H1 (cell line): ENCODE measurements at places on chromosomes 11 and 22.
A peak's percentile ranks its signal among the peaks of the same experiment; 100 is the strongest.

GRCh38 chr11:36065436-36065835 lies 121.6 kb downstream of the LDLRAD3 start:
- DNase-seq = no peak
- H3K27ac ChIP-seq = no peak overlapping the region
- H3K4me1 ChIP-seq = peaks cover 3% of the 10 kb centered on the region; the same call in 1 of the 2 replicates
- no peak overlapping the region for H3K4me3 ChIP-seq

DNA sequence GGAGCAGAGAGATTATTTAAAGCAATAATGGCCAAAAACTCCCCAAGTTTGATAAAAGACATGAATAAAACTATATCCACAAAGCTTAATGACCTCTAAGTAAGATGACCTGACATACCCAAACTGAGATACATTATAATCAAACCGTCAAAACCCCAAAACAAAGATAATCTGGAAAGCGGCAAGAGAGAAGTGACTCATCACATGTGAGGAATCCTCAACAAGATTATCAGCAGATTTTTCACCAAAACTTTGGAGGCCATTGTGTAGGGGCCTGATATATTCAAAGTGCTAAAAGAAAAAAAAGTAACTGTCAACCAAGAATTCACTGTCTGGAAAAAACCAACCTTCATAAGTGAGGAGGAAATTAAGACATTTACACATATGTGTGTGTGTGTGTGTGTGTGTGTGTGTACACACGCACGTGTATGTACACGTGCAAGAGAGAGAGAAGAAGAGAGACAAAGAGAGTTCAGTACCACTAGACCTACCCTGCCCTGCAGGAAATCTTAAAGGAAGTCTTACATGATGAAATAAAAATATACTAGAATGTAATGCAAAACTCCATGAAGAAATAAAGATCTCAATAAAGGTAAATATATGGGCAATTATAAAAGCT lies 752.4 kb downstream of the NELL1 start:
- H3K4me1 ChIP-seq = no peaks in the 10 kb centered on the region
- H3K27ac ChIP-seq = no peak overlapping the region
- no peaks in the 10 kb centered on the region for H3K36me3 ChIP-seq
- DNase-seq = no peak

DNA sequence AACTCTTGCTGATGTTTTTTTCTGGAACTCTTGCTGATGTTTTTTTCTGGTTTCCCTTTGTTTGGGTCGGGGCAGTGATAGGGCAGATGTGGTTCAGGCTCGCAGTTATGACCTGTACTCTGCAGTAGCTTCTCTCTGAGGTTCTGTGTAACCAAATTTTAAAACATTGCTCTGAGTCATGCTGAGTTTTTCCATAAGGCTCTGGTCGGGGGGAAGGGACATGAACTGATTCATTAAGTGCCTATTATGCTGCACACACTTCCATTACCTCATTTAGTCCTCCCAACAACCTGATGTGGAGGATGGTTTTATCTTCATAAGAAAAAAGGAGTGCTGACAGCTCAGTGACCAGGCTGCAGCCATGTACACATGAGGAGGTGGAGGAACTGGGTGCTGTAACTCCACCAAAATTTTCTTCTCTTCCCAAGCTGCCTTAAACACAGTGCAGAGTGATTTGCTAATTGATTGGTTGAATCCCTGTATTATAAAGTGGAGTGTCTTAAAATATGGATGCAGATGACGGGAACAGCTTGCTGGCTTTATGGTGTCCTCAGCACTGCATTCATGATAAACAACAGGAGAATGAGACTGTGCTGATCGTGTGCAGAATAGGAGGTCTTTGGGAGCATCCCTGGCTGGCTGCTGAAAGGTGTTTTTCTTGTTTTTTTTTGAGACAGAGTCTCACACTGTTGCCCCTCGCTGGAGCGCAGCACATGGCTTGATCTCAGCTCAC lies 19.1 kb downstream of the TNRC6B start:
- DNase-seq = no peak
- no peak overlapping the region for H3K4me3 ChIP-seq
- no peaks in the 10 kb centered on the region for H3K36me3 ChIP-seq
- H3K4me1 ChIP-seq = peaks cover 26% of the 10 kb centered on the region

GRCh38 chr11:107102692-107103477 lies 84.6 kb upstream of the GUCY1A2 start:
- H3K4me3 ChIP-seq = no peak overlapping the region
- H3K27ac ChIP-seq = no peak overlapping the region
- no peak for DNase-seq
- H3K27me3 ChIP-seq = no peaks in the 10 kb centered on the region

DNA sequence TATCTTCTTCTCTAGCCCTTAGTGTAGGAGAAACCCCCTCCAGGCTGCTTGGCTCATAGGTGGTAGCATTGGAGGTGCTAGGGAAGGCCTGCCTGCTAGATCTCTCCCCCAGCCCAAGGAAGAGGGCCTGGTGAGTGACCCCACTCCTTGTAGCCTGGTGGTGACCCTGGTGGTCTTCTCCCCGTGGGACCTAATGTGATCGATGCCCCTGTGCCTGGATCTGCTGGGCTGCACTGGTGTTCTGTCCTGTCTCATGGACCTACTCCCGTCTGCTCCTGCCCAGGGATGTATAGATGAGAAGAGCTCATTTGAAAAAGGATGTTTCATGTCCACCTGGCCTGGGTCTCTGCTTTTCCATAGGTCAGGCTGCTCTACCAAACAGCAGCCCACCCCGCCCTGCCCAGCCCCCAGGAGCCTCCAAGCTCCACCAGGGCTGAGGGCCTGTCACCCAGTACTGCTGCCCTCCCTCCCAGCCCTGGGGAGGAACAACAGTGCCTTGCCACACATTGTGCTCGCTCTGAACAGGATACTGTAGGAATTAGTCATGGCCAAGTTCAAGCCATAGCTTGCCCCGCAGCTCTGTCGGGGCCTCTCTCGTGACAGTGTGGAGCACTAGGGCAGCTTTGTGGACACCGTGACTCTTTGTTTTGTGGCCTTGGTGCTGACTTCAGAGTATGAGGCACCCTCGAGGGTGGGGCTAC lies 19.7 kb downstream of the SLC37A2 start:
- no peaks in the 10 kb centered on the region for H3K27me3 ChIP-seq
- DNase-seq = no peak
- H3K27ac ChIP-seq = no peak overlapping the region
- no peak overlapping the region for H3K4me3 ChIP-seq

DNA sequence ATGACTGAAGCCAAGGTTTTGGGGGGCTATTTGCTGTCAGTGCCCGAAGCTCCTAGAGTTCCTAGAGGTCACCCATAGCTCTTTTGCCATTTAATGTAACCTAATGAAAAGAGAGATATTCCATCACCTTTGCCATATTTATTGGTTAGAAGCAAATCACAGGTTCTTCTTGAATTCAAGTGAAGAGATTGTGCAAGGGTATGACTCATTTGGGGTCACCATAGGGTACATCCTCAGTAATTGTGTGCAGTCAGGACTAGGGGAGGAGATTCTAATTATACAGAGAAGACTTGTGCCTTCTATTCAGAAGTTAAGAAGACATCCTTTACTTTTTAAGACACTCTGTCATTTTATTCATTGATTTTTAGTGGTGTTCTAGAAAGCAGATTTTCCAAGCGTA lies 6.9 kb upstream of the PRAME start:
- peaks cover 53% of the 10 kb centered on the region for H3K27me3 ChIP-seq
- no peak overlapping the region for H3K4me3 ChIP-seq
- no peaks in the 10 kb centered on the region for H3K36me3 ChIP-seq
- H3K4me1 ChIP-seq = no peaks in the 10 kb centered on the region
- no peak for DNase-seq
- no peak overlapping the region for H3K27ac ChIP-seq

- no peaks in the 10 kb centered on the region for H3K36me3 ChIP-seq
- peaks cover 3% of the 10 kb centered on the region for H3K4me1 ChIP-seq
- H3K27ac ChIP-seq = no peak overlapping the region
- H3K4me3 ChIP-seq = no peak overlapping the region
Observed at GRCh38 chr22:44050766-44051355, 26.8 kb downstream of the PARVB start.

DNA sequence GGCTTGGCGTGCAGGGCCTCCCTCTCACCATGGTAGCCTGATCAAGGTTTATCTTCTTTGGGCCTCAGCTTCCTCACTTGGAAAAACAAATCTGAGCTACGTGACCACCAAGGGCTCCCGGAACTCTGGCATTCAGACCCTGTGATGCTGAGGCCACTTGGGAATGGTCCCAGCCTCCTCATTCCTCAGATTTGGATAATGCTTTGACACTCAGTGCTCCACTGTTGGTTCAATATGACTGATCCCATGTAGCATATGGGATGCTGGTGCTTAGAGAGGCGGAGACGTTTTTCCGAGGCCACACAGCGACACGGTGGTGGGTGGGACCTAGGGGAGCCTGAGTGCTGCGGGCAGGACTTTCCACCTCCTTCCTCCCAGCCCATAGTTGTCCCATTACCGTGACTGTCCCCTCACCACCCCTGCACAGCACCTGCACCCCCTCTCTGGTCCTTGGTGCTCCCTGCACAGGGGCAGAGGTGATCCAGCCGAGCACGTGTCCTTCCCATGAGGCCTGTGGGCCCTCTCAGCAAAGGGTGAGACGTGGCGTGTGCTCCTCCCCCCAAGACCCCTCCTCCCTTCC lies 23.1 kb downstream of the MB start:
- H3K27ac ChIP-seq = no peak overlapping the region
- no peaks in the 10 kb centered on the region for H3K4me1 ChIP-seq
- DNase-seq = no peak

- H3K27ac ChIP-seq = no peak overlapping the region
- no peak overlapping the region for H3K4me3 ChIP-seq
- DNase-seq = no peak
- no peaks in the 10 kb centered on the region for H3K27me3 ChIP-seq
- peaks cover 7% of the 10 kb centered on the region; the same call in 1 of the 2 replicates for H3K36me3 ChIP-seq
Observed at GRCh38 chr11:74650498-74650897, 58.1 kb downstream of the POLD3 start.

DNA sequence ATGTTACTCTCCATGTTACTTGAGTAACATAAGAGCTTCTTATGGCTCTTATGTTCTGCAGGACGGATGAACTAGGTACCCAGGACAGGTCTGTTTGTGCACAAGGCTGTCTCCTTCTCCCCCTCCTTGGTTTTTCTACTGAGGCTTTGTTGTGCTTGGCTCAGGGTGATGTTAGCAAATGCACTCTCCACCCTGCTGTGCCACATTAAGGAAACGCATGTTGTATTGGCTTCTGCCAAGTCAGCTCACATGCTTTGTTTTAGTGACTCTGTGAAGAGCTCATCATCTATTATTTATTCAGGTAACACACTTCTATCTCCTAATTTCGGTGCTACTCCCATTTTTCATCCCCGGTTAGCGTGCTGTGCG lies 108.3 kb downstream of the PTPRJ start:
- DNase-seq = no peak
- no peak overlapping the region for H3K27ac ChIP-seq
- no peak overlapping the region for H3K4me3 ChIP-seq
- peaks cover 7% of the 10 kb centered on the region for H3K4me1 ChIP-seq

DNA sequence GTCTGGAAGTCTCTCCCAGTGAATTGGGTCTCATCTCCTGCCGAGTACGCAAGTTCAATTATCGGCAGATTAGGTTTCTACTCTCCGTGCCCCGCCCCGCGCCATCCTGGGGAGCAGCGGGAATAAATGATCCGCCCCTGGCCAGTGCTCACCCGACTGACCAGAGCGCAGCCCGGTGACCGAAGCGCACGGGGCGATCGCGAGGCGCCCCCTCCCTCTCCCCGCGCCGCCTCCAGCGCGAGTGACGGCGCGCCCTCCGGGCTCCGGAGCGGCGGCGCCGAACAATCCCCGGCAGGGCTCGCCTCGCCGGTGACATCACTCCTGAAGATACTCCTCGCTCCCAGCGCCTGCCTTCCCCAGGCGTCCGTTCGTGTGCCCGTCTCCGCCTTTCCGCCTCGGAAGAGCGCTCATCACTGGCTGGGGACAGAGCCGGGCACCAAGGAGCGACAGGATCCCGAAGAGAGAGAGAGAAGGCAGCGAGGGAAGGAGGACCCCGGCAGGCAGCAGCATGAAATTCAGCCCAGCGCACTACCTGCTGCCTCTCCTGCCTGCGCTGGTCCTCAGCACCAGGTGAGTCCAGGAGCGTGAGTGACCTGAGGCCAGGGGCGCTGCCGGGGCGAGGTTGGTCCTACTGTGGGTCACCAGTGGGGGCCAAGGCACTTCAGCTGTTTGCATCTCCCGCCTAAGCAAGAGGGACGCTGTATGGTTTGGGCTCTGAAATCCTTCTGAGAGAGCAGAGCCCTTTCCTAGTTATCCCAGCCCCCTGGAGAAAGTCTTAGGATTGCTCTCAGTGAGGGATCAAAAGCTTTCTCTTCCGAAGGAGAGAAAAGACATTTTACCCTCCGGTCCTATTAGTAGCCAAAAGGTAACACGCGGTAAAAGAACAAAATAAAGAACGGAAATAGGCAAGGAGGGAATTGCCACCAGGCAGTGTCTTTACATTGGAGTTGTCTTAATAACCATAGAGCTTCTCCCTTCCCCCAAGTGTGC lies at the start of gene LUZP2:
Gene LUZP2, plus strand, starts transcription at position 318 of the 990 bp plus-strand sequence.
- H3K27me3 ChIP-seq = peaks cover 26% of the 10 kb centered on the region
- DNase-seq = peak; percentile 66
- peak within 1 kb of the TSS; percentile 74 for H3K4me3 ChIP-seq
- no peaks in the 10 kb centered on the region for H3K36me3 ChIP-seq

GRCh38 chr11:2586793-2587131 lies 113.0 kb downstream of the KCNQ1OT1 start:
- peaks cover 28% of the 10 kb centered on the region for H3K27me3 ChIP-seq
- H3K4me3 ChIP-seq = no peak overlapping the region
- no peak for DNase-seq
- H3K27ac ChIP-seq = no peak overlapping the region
- H3K4me1 ChIP-seq = no peaks in the 10 kb centered on the region
- no peaks in the 10 kb centered on the region for H3K36me3 ChIP-seq

DNA sequence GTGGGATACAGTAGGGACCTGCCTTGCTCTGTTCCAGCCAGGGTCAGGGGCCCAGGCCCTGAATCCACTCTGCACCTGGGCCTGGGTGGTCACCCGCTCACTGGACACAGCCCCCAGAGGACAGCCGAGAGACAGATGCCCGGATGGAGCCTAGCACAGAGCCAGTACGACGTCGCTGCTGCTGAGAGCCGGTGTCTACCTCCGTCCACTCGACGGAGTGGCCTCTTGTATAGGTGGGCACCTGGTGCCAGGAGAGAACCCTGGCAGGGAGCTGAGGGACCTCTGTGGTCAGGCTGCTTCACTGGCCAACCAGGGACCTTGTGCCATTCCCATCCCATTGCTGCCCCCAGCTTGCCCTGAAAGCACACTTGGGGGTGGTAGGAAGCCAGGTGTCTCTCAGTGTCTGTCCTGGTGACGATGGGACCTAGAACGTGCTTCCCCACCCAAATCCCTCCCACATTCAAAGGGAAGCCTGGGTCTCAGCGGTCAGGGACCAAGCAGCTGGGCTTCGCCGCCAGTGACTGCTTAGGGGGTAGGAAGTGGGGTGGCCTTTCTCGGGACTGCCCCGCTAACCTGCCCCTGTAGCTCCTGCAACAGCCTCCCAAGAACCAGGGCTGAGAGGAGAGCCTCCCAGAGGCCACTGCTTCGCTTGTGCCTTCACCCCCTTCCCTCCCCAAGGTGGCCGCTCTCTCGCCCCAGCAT lies 10.3 kb upstream of the CERK start:
- H3K27ac ChIP-seq = no peak overlapping the region
- H3K27me3 ChIP-seq = no peaks in the 10 kb centered on the region; the same call in none of the 2 replicates
- no peak overlapping the region for H3K4me3 ChIP-seq
- H3K36me3 ChIP-seq = no peaks in the 10 kb centered on the region
- no peak for DNase-seq
- no peaks in the 10 kb centered on the region for H3K4me1 ChIP-seq

GRCh38 chr11:128604723-128605122 lies 17.4 kb upstream of the ETS1 start:
- H3K27ac ChIP-seq = no peak overlapping the region
- H3K27me3 ChIP-seq = no peaks in the 10 kb centered on the region
- H3K4me1 ChIP-seq = no peaks in the 10 kb centered on the region
- no peak overlapping the region for H3K4me3 ChIP-seq
- DNase-seq = no peak

GRCh38 chr11:111782109-111782741 lies 16.0 kb upstream of the PPP2R1B start:
- DNase-seq = no peak
- no peaks in the 10 kb centered on the region for H3K4me1 ChIP-seq
